CD4-positive, alpha-beta T cell (primary cell): ENCODE measurements at places on chromosomes 6 and 20.
A peak's percentile ranks its signal among the peaks of the same experiment; 100 is the strongest.

- no peak for DNase-seq
These were observed 60.6 kb downstream of the TOX2 start for GRCh38 chr20:43975096-43975768.

DNA sequence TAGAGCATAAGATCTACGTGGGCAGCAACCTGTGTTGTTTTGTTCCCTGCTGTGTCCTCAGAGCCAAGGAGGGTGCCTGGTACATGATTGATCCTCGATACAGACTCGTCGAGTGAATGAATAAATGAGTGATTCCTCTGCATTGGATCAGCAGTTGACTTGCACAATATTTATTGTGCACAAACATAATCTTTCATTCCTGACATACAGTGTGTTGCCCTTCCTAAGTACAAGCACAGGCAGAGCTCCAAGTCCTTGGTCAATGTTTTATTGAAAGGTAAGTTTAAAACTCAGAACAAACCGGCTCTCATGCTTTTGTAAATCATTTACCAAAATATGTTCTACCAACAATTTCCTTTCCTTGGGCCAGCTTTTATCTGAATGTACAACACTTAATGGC lies 57.4 kb downstream of the STMND1 start:
- no peak for DNase-seq

DNA sequence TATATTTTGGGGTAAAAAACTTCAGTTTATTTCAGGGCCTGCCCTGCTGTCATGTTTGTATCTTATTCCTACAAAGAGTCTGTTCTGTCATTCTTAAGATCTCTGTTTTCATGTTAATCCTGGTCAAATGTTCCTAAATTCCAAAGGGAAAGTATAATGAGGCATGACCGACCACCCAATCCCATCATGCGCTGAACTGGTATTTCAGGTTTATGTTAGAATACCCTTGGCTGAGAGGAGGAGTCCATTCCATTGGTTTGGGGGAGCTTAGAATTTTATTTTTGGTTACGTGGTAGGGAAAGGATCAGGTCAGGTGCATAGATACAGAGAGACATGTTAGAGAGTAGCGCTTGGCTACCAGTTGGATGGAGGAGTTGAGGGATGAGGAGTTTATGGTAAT lies 25.7 kb downstream of the CFAP61 start:
- no peak for DNase-seq

DNA sequence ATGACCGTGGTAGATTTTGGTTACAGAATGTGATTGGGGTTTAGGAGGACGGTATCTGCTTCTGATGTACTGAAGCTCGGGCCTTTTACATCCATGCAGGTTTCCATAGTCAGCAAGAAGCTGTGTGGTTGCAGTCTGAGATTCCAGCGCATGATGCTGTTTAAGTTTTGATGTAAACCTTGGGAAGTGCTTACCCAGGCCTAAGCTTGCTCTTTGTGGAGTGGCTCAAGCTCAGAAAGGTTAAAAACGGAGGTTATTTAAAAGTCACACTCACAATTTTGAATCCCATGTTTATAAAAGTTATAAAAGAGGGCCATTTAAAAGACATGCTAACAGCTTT lies 121.4 kb downstream of the TIAM2 start:
- DNase-seq: no peak

DNA sequence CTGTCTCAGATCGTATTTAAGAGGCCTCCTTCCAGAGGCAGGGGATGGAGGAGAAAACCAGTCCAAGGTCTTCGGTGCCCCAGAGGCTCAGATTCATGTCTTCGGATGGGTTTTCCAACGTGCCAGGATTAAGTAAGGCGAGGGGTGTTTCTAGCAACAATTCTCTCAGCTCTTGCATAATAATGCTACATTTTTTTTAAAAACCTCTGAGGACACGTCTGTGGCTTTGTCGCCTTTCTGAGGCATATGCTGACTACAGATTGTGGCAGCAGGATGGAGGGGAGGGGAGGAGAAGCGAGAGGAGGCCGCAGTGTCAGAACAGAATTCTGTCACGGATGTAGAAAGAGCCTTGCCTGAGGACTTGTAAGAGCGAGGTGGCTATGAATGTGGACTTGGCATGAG lies 17.7 kb upstream of the CCDC167 start:
- DNase-seq: peak; percentile 82

- DNase-seq: no peak
These were observed 18.8 kb downstream of the MRAP2 start for GRCh38 chr6:84052204-84052882.

GRCh38 chr6:47529734-47530133 lies 52.1 kb downstream of the CD2AP start:
- DNase-seq: no peak

- no peak for DNase-seq
These were observed 19.8 kb downstream of the COL20A1 start for GRCh38 chr20:63312690-63313348.

- DNase-seq: no peak
These were observed 78.0 kb upstream of the SMIM8 start for GRCh38 chr6:87244380-87244779.

- no peak for DNase-seq
These were observed 51.0 kb upstream of the IL20RA start for GRCh38 chr6:137095651-137096238.

DNA sequence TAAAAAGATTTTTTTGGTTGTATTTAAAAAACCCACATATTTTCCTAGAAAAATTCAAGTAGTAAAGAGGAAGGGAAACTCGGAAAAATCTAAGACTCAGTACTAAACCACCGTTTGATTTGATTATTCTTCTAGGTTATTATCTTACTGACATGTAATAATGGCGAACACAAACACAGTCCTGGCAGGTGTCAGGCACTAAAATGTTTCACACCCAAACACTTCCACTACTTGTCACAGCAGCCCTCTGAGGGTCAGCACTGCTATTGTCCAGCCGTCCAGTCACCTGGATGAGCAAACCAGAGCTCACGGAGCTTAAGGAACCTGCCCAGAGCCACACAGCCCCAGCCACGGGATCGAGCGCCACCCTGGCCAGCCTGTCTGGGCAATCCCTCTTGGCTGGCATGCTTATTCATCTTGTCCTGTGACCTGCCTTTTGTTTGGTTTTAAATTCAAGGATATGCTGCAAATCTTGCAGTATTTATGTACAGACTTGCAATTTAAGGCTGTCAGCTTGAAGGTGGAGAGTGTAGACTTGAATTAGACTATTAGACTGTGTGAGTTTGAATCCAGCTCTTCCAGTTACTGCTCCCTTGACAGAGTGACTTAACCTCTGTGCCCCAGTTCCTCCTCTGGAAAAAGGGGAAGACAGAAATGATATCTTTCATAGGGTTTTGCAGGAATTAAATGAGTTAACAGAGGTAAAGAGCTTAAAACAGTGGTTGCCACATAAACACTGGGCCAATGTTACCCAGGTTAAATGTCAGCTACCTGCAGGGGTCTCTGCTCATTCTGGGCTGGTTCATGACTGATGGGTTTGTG lies 82.2 kb downstream of the CDYL start:
- no peak for DNase-seq

DNA sequence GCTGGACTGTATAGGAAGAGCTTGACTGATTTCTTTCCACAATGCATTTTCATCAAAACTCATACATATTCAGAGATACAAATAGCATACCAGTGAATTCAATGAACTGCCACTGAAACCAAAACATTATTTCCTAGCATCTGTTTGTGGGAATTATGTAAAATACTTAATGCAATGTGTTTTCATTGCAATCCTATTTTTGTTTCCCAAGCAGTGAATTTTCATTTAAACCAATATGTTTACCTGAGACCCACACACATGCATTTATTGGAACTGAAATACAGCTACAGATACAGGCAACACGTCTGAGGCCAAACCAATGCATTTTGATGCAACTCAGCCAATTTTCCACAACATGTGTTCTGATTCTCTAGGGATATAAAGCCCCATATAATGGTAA lies 33.2 kb upstream of the TFAP2A start:
- DNase-seq: no peak

DNA sequence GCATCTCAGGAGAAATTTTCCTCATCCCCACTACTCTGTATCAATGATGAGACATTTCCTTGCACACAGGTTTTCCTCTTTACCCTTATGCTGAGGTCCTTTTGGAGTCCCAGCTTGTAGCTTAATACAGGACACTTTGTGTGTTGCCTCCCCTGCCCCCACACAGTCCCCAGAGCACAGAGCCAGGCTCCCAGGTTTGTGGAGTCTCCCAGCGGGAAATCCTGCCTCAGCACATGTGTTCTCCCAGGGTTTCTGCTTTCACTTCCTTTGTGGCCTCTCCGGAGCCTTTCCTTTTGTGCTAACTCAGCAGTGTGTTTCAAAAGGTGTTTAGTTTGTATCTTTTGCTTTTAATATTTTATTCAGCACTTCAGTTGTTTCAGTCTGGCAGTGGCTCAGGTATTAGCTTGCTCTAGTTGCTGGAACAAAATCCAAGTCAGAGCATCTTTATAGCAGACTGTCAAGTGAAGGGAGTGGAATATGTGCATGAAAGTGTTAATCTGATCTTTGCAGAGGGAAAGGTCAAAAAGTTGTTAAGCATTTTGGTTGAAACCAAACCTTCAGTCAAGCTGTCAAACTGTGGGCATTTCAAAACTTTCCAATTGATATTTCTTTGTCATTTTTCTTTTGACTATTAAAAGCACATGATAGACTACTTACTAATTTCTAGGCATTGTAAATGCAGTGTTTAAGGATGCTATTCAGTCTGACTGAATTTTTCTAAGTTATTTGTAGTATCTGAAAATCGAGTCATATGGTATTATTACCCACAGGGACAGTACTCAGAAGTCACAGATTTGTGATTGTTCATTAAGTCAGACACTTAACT lies 8.6 kb downstream of the SNX9 start:
- DNase-seq: no peak

DNA sequence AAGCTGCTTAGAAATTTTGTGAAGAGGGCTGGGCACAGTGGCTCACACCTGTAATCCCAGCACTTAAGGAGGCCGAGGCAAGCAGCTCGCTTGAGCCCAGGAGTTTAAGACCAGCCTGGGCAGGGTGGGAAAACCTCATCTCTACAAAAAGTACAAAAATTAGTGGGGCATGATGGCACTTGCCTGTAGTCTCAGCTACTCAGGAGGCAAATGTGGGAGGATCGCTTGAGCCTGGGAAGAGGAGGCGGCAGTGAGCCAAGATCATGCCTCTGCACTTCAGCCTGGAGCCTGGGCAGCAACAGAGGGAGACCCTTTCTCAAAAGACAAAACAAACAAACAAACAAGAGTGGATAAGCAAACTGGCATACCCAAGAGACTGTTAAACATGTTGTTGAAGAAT lies 308.3 kb upstream of the ADGRB3 start:
- no peak for DNase-seq

- DNase-seq: no peak
These were observed 189.0 kb upstream of the UST start for GRCh38 chr6:148557796-148558321.

DNA sequence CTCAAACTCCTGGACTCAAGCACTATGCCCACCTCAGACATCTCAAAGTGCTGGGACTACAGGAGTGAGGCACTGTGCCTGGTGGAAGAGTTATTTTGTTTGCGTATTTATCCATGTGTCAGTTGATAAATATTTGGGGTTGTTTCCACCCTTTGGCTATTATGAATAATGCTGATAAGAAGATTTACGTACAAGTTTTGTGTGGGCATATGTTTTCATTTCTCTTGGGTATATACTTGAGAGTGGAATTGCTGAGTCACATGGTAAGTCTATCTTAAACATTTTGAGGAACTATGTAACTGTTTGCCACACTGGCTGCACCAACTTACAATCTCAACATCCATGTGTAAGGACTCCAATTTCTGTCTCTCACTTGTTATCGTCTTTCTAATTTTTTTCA lies 200.3 kb downstream of the RNGTT start:
- no peak for DNase-seq

DNA sequence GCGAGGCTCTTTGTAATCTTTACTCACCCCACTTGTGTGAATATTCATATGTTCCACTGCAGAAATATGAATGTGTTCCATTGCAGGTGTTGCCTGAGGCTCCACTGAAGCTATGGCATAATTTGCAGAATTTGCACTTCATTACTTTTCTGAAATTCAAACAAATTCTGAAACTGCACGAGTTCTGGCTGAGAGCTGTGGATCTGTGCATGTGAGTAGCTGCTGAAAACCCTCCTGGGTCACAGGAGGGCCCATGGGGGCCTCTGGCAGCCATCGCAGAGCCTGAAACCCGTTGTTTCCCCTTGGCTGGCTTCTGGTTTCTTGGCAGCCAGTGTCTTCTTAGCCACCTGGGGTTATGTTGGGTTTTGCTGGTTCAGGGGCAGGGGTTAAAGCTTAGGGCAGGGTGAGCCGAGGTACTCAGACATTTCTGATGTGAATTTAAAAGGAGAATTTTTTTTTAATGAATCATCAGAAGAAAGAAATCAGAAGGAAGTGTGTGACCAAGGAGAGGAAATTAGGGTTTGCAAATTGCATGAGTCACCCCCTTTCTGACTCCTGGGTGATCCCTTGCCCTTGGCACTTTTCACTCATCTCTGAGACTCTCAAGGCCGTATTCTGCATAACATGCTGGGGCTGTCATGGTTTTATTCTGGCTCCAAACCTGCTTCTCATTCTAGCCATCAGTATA lies 40.6 kb downstream of the TOX2 start:
- peak; percentile 19 for DNase-seq

- DNase-seq: no peak
These were observed 55.0 kb downstream of the TRERF1 start for GRCh38 chr6:42396720-42397119.

GRCh38 chr6:124033501-124033900 lies 229.8 kb downstream of the NKAIN2 start:
- DNase-seq: no peak

- DNase-seq: no peak
These were observed 24.5 kb downstream of the TENT5A start for GRCh38 chr6:81727876-81728517.

- DNase-seq: no peak
These were observed 22.4 kb downstream of the CALHM6 start for GRCh38 chr6:116483616-116484015.

- DNase-seq: no peak
These were observed 969.9 kb upstream of the CITED2 start for GRCh38 chr6:140344142-140344913.

GRCh38 chr6:4794140-4794707 lies 18.0 kb downstream of the CDYL start:
- no peak for DNase-seq

- no peak for DNase-seq
These were observed 34.9 kb upstream of the GTSF1L start for GRCh38 chr20:43761386-43762340.

- DNase-seq: no peak
These were observed 148.7 kb downstream of the DOK5 start for GRCh38 chr20:54623991-54624569.

- DNase-seq: no peak
These were observed 52.6 kb downstream of the GINS1 start for GRCh38 chr20:25459916-25460535.
